ENCODE measurements at places on chromosomes 7 and 10. TPM values are rescaled to one million over a fixed set of nuclear protein-coding genes. Genes with fewer than 3 reads are reported as not detected.

- H3K4me1 ChIP-seq = no peaks in the 10 kb centered on the region
- DNase-seq = no peak
- no peak overlapping the region for H3K27ac ChIP-seq
- H3K4me3 ChIP-seq = no peak overlapping the region
Observed at GRCh38 chr10:66144016-66144415, 781.8 kb upstream of the LRRTM3 start.

DNA sequence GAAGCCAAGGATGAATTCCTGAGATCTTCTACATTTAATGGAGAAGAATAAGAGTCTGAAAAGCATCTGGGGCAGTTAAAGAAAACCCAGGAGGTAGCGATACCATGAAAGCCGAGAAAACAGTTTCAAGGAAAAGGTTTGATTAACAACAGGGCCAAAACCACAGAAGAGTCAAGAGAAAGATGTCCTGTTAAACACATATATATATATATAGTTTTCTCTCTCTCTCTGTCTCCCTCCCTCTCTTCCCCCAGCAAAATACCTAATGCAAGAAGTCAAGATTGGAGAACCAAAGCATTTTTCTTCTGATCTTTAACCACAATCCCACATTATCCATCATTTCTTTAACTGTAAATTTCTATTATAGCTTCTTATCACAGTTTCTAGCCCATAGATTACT lies 261.4 kb downstream of the SNX13 start:
- H3K4me3 ChIP-seq = no peak overlapping the region
- no peak overlapping the region for H3K27ac ChIP-seq
- no peak for DNase-seq
- H3K36me3 ChIP-seq = no peaks in the 10 kb centered on the region
- peaks cover 14% of the 10 kb centered on the region for H3K27me3 ChIP-seq

DNA sequence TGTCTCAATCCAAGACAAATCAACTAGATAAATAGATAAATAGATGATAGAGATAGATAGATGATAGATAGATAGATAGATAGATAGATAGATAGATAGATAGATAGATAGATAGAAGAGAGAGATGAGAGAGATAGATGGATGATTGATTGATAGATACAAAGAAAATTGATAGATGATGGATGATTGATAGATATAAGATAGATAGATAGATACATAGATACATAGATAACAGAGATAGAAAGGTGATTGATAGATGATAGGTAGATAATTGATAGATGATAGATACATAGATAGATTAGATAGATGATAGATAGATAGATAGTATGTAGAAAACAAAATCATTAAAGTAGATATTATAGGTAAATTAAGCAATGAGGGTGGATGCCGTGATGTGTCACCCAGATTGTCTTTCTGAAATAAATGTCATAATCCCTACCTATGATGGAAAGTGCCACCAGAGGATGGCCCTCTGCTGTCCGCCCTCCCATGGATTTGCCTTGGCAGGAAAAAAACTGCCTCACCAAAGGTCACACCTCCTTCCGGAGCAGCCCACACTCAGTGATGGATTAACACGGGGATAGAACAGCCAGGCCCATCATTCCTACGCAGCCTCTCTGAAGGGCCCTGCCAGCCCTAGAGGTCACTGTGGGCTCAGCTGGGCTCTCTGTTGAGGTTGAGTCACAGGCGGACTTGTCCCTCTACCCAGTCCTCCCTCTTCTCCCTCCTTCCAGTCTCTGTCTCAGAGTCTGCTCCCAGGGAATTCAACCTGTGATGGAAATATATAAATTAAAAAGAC lies 50.8 kb downstream of the KCNH2 start:
- no peak overlapping the region for H3K4me3 ChIP-seq
- H3K36me3 ChIP-seq = peaks cover 2% of the 10 kb centered on the region
- peaks cover 31% of the 10 kb centered on the region for H3K27me3 ChIP-seq
- no peak for DNase-seq
- H3K27ac ChIP-seq = no peak overlapping the region

DNA sequence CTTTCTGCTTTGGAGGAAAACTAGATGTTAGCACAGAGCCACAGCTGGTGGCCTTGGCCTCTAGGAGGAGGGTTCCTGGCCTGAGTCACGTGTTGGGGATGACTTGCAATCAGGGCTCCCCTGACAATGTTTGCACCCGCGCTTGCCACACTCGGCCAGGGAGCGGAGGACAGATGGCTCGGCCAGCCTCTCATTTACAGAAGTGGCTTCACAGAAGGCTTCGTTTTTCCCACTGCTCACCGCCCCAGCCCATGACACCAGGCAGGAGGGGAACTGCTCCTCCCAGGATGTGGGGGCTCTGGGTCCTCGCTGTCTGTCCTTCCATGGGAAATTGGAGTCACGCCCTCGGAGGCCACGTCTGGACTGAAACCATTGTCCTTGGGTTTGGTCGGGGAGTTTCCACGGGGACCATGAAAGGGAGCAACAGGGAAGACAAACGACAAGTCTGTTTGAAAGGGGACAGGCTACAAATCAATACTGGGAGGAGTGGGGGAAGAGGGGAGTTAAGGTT lies 49.6 kb upstream of the UBE3C start:
- H3K4me3 ChIP-seq = no peak overlapping the region
- no peaks in the 10 kb centered on the region for H3K4me1 ChIP-seq
- DNase-seq = no peak
- no peak overlapping the region for H3K27ac ChIP-seq

DNA sequence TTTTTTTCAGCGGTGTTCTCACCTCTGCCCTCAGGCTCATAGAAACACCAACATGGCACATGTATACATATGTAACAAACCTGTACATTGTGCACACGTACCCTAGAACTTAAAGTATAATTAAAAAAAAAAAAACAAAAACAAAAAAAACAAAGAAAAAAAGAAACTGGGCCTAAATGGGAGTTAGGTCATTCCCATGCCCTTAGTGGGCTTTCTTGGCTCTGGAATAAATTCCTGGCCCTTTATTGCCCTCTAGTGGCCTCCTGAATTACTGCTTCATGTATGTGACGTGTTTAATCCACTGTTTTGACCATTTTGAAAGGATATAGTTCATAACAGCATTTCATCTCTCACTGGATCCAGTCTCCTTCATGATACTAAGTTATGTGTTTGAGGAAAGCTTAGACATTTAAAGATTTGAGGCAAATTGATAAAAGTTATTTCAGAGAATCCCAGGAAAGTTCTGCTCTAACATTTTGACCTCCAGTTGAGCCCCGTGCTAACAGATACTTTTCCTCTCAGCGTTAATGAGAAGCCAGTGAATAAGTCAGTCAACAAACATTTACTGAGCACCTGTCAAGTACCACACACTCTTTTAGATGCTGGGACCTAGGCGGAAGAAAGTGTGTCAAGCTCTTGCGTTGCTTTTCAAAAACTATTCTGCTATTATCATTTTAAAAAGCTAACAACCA lies 54.7 kb upstream of the SYPL1 start:
- H3K36me3 ChIP-seq = no peaks in the 10 kb centered on the region
- no peak overlapping the region for H3K4me3 ChIP-seq
- no peak for DNase-seq
- peaks cover 5% of the 10 kb centered on the region for H3K27me3 ChIP-seq

DNA sequence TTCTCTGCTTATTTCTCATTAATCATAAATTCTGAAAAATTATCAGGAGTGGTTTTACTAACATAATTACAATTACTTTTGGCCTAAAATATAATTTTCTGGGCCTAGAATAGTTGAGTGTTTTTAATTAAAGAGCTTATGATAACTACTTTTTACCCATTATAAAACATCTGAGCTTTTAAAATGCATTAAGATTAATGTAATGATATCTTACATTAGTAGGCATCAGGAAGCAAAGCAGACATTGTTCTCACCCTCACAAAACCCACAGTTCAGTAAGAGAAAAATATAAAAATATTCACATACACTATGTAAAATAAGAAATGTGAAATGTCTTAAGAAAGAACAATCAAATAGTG lies 443.7 kb upstream of the SEMA3A start:
- H3K36me3 ChIP-seq = no peaks in the 10 kb centered on the region
- DNase-seq = no peak
- no peaks in the 10 kb centered on the region for H3K4me1 ChIP-seq
- H3K27ac ChIP-seq = no peak overlapping the region
- no peaks in the 10 kb centered on the region for H3K27me3 ChIP-seq

GRCh38 chr7:104980841-104981671 lies 32.9 kb upstream of the KMT2E start:
- H3K4me3 ChIP-seq = no peak overlapping the region
- H3K4me1 ChIP-seq = peaks cover 32% of the 10 kb centered on the region
- no peak for DNase-seq
- H3K27ac ChIP-seq = no peak overlapping the region
- no peaks in the 10 kb centered on the region for H3K36me3 ChIP-seq
- no peaks in the 10 kb centered on the region for H3K27me3 ChIP-seq

GRCh38 chr7:34162027-34162565 lies 256.8 kb downstream of the BMPER start:
- H3K27ac ChIP-seq = no peak overlapping the region
- DNase-seq = no peak
- no peak overlapping the region for H3K4me3 ChIP-seq
- no peaks in the 10 kb centered on the region for H3K36me3 ChIP-seq
- no peaks in the 10 kb centered on the region for H3K4me1 ChIP-seq

DNA sequence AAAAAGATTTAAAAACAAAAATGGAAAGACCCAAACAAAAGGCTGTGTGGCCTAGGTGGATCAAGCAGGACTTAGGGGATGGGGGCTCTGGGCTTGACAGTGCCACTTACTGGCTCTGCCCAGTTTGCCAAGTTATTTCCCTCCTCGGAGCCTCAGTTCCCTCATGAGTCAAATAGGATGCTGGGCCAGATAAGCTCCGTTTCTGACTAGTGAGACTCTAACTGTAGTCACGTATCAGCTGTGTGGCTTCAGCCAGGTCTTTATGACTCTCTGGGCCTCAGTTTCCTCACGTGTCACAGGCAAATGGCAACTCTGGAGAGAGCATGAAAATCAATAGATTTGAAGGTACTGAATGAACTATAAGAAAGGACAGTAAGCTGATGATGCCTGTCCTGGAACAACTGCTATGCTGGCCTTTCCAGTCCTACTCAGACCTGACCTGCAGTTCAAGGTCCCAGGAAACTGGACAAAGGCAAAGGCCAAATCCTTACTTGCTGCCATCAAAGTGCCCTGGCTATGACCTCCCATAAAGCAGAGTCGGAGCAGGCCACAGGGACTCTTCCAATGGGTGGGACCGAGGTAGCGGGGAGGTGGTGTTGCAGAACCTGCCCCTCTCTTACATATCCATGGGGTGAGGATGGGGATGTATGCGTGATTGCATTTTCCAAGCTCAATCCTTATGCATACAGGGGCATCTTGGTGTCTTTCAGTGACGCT lies 27.0 kb downstream of the FAM53B start:
- H3K36me3 ChIP-seq = peaks cover 2% of the 10 kb centered on the region
- peak overlapping the region; percentile 99 for H3K27ac ChIP-seq
- no peak for DNase-seq
- peaks cover 76% of the 10 kb centered on the region for H3K4me1 ChIP-seq
- peak overlapping the region; percentile 87 for H3K4me3 ChIP-seq

- no peak overlapping the region for H3K27ac ChIP-seq
- H3K4me3 ChIP-seq = no peak overlapping the region
- H3K4me1 ChIP-seq = peaks cover 27% of the 10 kb centered on the region
- no peak for DNase-seq
Observed at GRCh38 chr7:2108501-2109250, 124.1 kb downstream of the MAD1L1 start.

DNA sequence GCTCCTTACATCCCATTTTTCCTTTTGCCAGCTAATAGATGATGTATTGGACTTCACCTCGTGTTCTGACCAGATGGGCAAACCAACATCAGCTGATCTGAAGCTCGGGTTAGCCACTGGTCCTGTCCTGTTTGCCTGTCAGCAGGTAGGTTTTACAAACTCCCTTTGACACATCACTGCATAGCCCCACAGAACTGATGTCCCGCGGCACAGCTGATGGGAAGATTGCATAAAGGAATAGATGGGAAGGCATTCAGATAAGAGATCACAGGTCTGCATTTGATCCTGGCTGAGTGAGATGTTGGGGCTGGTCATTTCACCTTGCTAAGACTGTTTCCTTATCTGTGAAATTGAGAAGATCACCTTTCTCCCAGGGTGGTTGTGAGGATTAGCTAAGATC lies 37.9 kb downstream of the PDSS1 start:
- peaks cover 20% of the 10 kb centered on the region for H3K4me1 ChIP-seq
- H3K27me3 ChIP-seq = no peaks in the 10 kb centered on the region
- peak overlapping the region; percentile 37 for H3K27ac ChIP-seq
- H3K36me3 ChIP-seq = peaks cover 2% of the 10 kb centered on the region
- no peak for DNase-seq

DNA sequence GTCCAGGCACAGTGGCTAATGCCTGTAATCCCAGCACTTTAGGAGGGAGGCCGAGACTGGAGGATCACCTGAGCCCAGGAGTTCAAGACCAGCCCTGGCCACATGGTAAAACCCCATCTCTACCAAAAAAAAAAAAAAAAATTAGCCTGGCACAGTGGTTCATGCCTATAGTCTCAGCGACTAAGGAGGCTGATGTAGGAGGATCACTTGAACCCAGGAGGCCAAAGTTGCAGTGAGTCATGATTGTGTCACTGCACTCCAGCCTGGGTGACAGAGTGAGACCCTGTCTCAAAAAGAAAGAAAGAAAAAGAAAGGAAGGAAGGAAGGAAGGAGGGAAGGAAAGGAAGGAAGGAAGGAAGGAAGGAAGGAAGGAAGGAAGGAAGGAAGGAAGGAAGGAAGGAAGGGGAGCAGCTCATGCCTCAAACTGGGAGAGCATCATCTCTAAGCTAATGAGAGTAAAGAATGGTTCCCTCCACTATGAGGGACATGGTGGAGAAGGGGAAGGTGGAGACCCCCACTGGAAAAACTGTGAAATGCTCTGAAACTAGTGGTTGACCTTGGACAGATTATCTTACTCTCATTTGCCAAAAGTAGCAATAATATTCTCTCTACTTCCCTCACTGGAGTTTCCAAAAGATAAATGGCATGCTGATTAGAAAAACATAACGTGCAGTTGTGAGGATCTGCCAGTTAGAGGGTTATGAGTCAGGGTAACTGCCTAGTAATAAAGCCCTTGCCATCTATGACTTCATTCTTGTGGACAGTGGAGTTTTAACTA lies 16.8 kb downstream of the GIMAP5 start:
- no peaks in the 10 kb centered on the region for H3K36me3 ChIP-seq
- H3K27me3 ChIP-seq = no peaks in the 10 kb centered on the region
- no peak for DNase-seq
- peaks cover 34% of the 10 kb centered on the region for H3K4me1 ChIP-seq
- H3K4me3 ChIP-seq = no peak overlapping the region

DNA sequence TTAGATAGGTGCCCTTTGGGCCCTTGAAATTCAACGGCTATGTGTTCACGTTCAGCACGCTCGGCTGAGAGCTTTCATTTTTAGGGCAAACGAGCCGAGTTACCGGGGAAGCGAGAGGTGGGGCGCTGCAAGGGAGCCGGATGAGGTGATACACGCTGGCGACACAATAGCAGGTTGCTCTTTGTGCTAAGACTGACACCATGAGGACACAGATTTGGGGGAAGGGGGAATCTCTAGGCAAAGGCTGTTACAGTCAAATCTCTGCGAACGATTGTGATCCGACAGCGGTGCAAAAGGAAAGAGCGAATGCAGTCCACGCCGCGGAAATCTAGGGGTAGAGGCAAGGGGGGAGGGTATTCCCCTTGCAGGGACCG lies 667 bp downstream of the KLLN start:
- H3K4me3 ChIP-seq = peak overlapping the region; percentile 98
- peak overlapping the region; percentile 96 for H3K27ac ChIP-seq
- DNase-seq = no peak

VWDE gene
- total RNA-seq = 5.8 TPM

SPDYE8 gene
- not detected for total RNA-seq

DMBT1 gene
- not detected for total RNA-seq

NEUROD6 gene
- total RNA-seq = not detected

All from T-helper 17 cell (primary cell).